ENCODE measurements at places on chromosomes 1 and 21.

DNA sequence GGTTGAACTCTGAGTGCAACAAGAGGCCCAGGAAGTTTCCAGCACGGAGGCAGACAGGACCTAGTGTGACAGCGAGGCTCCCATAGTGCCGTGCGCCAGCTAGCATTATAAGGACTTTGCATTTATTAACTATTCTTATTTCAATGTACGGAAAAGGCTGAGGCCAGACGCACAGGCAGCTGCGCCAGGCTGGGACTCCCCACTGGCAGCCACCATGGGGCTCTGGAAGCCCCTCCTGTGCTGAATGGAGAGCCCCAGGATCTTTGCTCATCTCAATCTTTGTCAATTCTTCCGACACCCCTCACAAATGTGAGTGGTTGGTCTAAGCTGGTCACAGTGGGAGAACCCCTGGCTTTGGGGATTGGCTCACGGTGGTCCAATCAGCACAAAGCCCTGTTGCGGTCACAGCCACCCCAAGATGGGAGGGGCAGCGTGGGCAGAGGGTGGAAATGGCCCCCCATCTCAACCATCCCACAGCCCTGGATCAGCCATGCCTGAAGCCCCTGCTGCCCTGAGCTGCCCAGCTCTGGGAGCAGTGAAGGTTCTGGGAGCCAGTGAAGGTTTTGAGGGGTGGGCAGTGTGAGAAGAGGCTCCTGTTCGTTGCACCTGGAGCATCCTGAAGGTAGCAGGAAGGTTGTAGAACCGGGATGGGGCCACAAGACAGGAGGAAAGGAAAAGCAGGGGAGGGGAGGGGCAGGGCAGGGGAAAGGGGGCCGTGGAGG lies 59.5 kb upstream of the ADARB1 start:
- DNase-seq = no peak

- no peak for DNase-seq
These were observed 23.6 kb upstream of the DUSP10 start for GRCh38 chr1:221765527-221765926.

DNA sequence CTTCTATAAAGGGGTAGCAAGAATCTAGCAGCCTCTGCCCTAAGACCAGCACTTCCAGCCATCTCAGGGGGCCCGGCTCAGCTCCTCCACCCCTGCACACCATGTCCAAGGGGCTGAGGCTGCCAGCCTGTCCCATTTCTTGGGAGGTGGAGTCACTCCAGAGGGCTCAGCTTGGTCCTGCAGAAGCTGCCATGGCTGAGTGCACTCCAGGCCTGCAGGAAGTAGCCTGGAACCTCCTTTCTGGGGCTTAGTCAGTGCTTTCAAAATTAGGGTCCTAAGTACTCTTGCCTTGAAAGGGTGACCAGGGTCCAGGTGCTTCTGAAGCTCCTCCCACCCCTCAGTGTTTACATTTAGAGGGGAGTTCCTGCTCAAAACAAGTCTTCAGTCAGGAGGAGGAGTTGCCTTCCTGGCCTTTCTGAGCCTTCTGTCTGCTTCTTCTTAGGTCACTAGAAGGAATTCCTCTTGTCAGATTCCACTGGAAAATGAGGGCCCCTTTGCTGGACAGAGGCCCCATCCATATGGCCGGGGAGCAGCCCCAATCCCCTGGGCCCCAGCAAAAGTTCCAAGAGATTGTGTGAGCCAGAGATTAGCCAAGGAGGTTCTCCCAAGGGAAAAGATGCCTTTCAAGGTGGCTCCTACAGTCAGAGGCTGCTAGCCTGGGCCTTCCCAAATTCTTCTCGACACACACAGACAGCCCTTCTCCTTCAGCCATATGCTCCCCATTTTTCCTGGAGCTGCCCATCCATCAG lies 128.1 kb upstream of the VAMP3 start:
- DNase-seq = no peak

- no peak for DNase-seq
These were observed 43.8 kb downstream of the USH2A start for GRCh38 chr1:216379441-216379840.

- no peak for DNase-seq
These were observed 55.3 kb downstream of the CDC7 start for GRCh38 chr1:91555821-91556531.

DNA sequence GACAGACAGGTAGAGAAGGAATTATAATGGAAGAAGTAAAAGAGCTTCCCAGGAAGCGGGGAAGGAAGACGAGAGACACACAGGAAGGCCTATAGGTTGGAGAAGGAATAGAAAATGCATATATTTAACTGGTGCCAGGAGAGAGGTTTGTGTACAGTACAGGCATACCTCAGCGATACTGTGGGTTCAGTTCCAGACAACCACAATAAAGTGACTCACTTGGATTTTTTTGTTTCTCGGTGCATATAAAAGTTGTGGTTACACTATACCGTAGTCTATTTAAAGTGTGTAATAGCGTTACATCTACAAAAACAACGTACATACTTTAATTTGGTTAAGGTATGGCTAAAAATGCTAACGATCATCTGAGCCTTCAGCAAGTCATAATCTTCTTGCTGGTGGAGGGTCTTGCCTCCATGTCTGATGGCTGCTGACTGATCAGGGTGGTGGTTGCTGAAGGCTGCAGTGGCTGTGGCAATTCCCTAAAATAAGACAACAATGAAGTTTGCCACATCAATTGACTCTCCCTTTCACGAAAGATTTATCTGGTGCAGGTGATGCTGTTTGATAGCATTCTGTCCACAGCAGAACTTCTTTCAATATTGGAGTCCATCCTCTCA lies 16.0 kb downstream of the YARS1 start:
- DNase-seq = no peak

DNA sequence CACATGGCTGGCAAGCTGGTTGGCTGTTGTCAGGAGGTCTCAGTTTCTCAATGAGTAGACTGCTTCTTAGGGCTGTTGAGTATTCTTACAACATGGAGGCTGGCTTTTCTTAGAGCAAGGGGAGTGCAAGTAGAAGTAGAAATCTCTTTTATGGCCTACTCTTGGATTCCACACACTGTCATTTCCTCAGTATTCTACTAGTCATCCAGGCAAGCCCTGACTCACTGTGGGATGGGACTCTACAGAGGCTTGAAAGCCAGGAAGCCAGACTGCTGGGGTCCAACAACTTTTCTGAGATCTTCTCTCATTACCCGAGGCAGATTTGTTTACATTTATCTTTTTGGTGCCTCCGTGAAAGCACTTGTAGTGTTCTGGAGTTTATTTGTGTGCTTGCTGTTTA lies 196.2 kb upstream of the APP start:
- DNase-seq = no peak

- no peak for DNase-seq
These were observed 105.0 kb upstream of the SPAG17 start for GRCh38 chr1:118290046-118290445.

DNA sequence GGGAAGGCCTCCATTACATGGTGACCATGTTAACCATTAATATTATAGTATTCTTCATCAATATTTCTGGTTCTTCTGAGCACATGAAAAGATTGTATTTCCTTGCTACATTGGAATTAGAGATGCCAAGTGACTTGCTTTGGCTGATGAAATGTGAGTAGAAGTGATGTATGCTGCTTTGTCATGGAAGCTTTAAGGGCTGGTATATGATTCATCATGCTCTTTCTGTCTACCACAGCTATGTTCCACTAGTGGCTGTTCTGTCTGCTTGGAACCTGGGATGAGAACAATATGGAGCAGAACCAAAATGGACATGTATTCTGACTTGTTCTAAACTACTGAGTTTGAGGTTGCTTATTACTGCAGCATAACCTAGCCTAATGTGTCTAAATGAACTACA lies 163.3 kb downstream of the TM2D1 start:
- no peak for DNase-seq

GRCh38 chr1:46408356-46409062 lies 14.4 kb downstream of the FAAH start:
- no peak for DNase-seq

DNA sequence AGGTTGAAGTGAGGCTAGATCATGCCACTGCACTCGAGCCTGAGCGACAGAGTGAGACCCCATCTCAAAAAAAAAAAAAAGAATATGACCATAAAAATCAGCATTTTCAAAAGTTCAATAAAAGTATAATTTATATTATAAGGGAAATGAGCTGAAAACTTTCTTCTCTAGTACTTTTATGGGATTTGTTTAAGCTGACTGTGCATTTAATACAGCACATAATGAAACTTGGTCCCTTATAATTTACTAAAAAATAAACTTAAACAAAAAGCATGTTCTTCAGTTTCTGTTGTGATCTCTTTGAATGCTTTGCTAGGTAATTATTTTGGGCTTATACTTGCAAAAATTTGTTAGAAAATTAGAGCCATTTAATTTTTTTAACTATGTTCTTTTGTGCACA lies 77.8 kb downstream of the NCAM2 start:
- DNase-seq = no peak
